ENCODE measurements at places on chromosomes 6 and 20.

GRCh38 chr6:149111556-149112115, 205.9 kb upstream of the TAB2 start:
- no peak for DNase-seq

GRCh38 chr6:169907419-169908115, 156.1 kb downstream of the ERMARD start:
- no peak for DNase-seq

DNA sequence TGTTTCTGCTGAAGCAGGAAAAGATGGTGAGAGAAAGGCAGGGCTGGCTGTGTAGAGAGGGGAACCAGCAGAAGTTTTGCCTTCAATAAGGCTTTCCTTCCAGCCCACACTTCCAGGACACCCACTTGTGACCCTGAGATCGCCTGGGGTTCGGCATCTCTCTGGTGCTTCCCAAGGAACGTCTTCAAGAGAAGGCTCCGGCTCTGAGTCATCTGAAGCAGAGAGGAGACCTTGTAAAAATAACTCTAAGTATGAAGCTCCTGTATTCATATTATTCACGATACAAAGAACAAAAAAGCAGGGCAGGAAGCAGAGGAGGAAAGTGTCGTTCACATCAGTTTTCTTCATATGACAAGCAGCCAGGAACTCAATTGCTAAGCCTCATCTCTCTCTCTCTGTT, 95.4 kb upstream of the MRPS10 start:
- DNase-seq, result no peak

GRCh38 chr20:56843386-56843785, 214.3 kb downstream of the TFAP2C start:
- no peak for DNase-seq

- no peak for DNase-seq
Observed at GRCh38 chr6:15554728-15555100, 108.1 kb downstream of the DTNBP1 start.

- DNase-seq, result no peak
Observed at GRCh38 chr6:163380216-163380615, 34.3 kb upstream of the QKI start.

DNA sequence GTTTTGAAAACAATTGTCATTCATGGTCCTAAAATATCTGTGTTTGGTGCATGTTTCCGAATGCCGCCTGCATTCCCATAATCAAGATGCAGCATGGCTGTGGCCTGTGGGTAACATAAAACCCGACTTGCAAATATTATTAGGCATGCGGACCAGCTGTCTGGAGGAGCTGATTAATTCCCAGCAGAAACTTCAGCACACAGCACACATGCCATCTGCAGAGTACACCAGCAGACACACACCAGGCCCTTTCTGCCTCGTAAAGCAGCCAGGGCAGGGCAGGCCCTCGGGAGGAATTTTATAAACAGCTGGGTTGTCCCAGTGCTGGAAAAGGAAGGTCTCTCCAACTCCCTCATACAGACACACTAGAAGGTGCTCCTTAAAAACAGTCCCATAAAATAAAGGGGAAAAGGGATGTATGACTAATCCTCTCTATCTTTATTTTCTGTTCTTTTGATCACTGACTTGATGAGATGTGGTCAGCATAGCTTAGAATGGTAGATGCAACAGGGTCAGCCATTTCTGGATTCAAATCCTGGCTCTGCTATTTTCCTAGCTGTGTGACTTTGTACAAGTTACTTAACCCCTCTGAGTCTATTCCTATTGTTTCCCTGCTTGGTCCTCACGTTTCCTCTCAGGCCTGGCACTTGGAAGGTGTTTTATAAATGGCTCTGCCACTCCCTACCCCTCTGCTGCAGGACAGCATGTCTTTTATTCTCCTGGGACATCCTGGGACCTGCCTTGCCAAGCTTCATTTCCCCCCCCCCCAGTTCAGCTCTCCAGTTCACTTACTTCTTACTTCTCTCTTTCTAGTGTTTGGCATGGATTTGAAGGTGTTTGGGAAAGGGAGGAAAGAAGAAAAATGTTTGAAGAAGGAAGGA, 85.9 kb upstream of the TRAF3IP2 start:
- no peak for DNase-seq

- no peak for DNase-seq
Observed at GRCh38 chr6:167162591-167162990, 4.8 kb upstream of the GPR31 start.

DNA sequence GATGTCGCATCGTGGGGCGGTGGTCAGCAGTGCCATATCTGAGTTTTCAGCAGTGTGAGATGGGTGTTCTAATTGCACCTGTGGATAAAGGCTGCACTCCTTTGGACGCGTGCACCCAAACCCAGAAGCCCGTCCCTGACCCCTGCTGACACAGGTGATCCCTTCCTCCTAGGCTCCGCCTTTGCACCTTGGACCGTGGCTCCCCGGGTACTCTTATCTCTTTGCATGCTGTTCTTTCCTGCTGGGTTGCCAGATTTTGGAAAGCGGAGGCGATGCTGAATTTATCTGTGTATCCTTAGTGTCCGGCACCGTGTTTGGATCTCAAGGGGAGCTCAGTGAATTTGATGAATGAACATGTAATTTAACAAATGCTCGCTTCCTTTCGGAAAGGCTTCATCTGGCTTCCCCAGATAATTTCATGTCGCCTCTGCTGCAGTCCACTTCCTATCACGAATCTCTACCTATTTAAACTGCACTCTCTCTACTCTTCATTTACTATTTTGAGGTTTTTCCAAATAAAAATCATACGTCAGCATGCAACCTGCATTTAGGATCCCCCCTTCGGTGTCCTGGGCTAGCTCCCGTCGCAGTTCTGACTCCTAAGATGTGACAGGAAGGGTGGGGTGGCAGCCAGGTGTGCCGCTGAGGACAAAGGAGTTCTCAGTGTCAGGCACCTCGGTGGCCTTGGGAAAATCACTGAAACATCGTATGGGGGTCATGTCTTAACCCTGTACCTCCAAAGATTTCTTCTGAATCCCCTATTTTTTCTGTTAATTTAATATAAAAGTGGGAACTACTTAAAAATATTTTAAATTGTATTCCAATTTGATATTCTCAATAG, 753 bp upstream of the PERP start:
- no peak for DNase-seq

- no peak for DNase-seq
Observed at GRCh38 chr20:49349078-49349477, 71.2 kb upstream of the ZNFX1 start.

DNA sequence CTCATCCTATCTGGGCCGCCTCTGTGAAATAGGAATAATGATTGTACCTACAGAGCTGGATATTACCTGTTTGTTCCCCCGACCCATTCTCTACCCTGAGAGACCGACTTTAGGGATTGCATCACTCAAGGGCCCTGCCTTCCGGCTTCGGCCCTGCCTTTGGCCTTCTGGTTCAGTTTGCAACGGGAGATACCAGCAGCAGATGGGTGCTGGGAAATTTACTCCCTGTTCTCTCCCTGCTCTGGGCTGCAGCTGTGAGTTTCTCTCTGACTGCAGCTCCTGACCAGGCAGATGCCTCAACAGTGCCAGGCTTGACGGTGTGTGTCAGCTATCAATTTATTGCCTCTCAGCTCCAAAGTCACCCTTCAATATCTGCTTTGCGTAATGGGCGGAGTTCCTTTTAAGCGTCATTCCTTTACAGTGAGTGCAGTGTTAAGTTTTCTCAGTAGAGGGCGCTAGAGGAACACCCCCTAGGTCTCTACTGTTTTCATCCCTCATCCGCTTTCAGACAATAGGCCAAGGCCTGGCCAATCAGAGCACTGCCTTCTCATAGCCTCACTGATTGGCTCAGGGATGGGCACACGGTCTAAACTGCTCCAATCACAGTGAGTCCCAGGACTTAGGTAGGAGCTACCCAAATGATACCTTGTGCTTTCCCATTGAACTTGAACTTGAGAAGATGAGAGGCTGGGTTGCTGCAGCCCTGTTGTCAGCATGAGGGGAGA, 30.0 kb downstream of the KCNG1 start:
- peak; percentile 69 for DNase-seq

DNA sequence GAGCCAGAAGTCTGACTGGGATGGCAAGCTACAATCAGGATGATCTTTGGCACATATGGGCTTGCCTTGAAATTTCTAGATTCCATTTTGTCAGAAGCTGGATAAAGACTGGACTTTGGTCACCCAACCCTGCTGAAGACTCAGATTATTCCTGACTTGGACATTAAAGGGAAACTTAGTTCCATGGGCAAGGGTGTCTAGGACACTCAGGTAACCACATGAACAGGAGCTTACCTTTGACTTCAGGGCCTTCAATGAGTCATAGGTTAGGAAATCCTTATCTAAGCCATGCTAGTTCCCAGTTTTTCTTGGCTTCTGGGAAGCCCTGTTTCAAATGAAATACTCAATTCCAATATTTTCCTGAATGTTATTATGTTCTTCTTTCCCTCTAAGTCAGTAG, 28.5 kb upstream of the IFNGR1 start:
- DNase-seq, result no peak

DNA sequence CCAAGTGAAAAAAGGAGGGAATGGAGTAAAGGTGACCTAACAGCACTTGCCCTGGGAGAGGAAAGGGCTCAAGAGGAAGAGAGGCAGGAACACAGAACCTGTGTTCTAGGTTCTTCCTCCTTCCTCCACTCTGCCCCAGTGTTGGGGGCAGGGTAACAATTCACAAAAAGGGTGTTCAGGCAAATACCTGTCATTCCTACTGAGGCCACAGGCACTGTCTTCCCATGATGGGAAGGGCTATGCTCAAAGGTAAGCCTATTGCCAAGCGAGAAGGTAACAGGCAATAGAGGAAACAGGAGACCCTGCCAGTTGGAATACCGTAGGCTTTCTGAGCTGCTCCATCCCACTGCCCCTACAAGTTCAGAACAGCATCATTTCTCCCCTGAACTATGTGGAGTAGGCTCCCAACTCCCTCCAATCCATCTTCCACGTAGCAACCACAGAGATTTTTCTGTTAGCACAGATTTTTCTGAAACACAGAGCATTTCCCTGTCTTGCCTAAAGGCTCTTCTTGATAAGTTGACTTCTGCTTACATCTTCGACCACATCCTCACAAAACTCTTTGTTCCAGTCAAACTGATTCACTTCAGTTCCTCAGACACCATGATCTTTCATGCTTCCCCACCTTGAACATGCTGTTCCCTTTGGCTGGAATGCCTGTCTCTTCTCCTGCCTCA, 2.7 kb downstream of the AGPAT1 start:
- DNase-seq, result no peak

- no peak for DNase-seq
Observed at GRCh38 chr20:48421547-48421946, 406.3 kb downstream of the PREX1 start.

- DNase-seq, result no peak
Observed at GRCh38 chr6:145132709-145133108, 602.6 kb downstream of the EPM2A start.

- no peak for DNase-seq
Observed at GRCh38 chr20:44809380-44810060, 826 bp downstream of the RIMS4 start.

GRCh38 chr6:1634081-1634480, 24.4 kb downstream of the FOXC1 start:
- DNase-seq, result no peak

GRCh38 chr20:50026746-50027575, 44.2 kb downstream of the SNAI1 start:
- DNase-seq, result no peak
